ENCODE measurements at places on chromosomes 6 and 20.

DNA sequence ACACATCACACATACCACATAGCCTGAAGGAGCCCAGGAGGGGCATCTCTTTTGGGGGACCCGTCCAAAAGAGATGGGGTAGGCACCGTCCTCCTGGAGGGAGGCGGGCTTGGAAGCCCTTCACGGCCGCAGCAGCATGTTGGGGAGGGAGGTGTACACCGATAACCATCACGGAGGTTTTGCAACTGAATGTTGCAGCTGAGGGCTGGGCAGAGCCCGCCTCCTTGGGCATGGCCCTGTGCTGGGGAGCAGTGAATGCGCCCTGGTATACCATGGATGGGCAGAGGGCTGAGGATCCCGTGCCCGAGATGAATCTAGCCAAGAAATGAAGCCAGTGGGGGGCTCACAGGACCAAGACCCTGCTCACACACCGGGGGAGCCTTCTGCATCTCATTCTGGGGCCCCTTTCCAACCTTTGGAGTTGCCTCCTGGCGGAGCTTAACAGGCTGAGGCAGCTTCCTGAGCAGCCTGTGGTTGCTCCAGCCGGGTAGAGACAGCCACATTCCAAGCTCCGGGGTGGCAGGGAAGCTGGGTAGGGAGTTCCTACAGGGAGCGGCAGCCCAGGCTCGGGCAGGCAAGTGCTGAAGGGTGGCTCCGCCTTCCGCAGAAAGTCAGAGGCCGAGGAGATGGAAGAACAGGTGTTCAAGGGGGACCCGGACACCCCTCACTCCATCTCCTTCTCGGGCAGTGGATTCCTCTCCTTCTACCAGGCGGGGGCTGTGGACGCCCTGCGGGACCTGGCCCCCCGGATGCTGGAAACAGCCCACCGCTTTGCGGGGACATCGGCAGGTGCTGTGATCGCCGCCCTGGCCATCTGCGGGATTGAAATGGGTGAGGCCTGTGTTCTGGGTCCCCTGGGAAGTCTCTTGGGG is at the start of gene PNPLA1:
Gene PNPLA1, plus strand, starts transcription at position 227 of the 872 bp plus-strand sequence. Its CDS starts 400 bp downstream, at position 627.
- DNase-seq = no peak

DNA sequence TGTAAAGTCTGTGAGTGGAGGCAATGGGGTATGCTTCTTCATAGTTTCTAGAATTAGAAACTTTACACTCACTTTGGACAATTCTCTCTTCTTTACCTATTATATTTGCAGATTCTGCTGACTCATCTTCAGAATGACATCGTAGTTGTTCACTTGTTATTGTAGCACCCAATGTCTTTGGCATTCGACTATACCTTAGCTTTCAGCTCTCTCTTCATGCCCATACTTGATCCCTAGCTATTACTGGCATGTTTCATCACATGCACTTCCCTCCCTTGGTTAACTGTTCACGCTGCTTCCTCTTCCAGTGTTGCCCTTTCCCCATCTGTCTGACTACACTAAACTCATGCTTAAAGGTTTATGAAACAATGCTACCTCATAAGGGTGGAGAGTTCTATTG is 298.1 kb upstream of the TCF21 start:
- no peak for DNase-seq

DNA sequence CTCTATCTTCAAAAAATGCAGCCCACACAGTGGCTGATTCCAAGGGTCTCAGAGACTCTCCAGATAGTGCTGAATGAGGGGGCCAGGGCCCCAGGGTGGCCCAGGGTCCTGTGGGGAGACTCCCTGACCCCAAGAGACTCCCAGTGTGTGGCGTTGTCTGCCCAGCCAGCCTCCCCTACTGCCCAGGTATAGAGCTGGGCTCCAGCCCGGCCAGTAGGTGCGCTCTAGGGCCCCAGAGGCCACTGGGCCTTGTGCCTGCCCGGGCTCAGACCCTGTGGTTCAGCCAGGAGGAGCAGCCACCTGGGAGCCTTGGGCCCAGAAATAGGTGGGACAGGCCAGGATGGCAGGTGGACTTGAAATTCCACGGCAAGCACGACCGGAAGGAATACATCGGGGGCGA is 30.3 kb upstream of the GATA5 start:
- no peak for DNase-seq

GRCh38 chr6:98546376-98546775 is 288.0 kb upstream of the POU3F2 start:
- DNase-seq = no peak

- no peak for DNase-seq
Measured at GRCh38 chr20:16111172-16111832, 461.9 kb downstream of the KIF16B start.

- DNase-seq = no peak
Measured at GRCh38 chr6:165266191-165266590, 43.2 kb downstream of the C6orf118 start.

- DNase-seq = no peak
Measured at GRCh38 chr6:32445321-32445854, 5.7 kb downstream of the HLA-DRA start.

GRCh38 chr20:35207950-35208611 is 18.4 kb upstream of the MMP24 start:
- DNase-seq = peak; percentile 77

GRCh38 chr20:64145458-64146300 is 18.6 kb upstream of the MYT1 start:
- DNase-seq = peak; percentile 11

- no peak for DNase-seq
Measured at GRCh38 chr6:151071295-151071694, 168.5 kb upstream of the AKAP12 start.

DNA sequence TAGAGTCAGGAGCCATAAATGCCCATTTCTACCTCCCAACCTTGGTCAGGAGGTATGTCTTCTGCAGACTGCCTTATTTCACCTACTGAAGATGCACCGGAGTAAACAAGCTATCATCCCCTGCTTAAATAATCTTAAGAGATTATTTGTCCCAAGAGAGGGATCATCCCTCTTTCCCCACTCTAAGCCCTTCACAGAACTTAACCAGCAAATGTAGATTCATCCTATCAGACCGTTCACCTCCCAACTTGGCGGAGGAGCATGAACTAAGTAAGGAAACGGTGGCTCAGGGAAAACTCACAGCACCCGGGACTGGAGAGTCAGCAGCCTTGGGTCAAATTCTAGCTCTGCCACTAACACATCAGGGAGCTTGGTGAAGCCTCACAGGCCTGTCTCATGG is 115.3 kb downstream of the TRERF1 start:
- no peak for DNase-seq

- no peak for DNase-seq
Measured at GRCh38 chr6:101058296-101058695, 177.2 kb upstream of the ASCC3 start.

DNA sequence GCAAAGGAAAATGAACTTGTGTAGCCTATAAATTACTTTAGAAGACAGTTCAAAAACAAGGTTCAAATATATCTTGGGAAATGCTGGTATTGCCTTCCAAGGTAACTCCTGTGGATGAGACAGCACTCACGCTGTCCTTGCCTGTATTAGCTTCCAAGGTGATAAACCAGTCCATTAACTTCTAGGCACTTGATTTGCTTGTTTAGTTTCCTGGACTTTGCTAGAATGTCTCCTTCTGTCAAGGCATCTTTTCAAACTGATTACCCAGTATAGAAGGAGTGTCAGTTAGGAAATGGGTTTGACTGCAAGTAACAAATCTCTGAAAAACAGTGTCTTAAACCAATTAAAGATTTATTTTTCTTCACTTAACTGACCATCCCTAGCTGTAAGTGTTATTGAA is 103.4 kb upstream of the SLC22A23 start:
- DNase-seq = no peak

- DNase-seq = no peak
Measured at GRCh38 chr20:47189060-47189459, 167.4 kb downstream of the ZMYND8 start.

DNA sequence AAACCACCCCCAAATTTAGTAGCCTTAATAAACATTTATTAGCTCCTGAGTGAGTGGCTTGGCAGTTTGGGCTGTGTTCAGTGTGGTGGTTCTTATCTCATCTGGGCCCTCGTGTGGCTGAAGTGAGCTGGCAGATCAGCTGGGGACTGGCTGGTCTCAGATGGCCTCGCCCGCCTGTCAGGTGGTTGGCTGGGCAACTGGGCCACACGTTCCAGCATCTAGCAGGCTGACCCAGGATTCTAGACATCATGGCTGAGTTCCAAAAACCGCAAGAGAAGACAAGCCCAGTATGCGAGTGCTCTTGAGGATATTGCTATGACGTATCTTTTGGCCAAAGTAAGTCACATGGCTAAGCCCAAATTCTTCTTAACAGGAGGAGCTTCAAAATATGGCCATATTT is 28.9 kb downstream of the EIF2S2 start:
- no peak for DNase-seq

DNA sequence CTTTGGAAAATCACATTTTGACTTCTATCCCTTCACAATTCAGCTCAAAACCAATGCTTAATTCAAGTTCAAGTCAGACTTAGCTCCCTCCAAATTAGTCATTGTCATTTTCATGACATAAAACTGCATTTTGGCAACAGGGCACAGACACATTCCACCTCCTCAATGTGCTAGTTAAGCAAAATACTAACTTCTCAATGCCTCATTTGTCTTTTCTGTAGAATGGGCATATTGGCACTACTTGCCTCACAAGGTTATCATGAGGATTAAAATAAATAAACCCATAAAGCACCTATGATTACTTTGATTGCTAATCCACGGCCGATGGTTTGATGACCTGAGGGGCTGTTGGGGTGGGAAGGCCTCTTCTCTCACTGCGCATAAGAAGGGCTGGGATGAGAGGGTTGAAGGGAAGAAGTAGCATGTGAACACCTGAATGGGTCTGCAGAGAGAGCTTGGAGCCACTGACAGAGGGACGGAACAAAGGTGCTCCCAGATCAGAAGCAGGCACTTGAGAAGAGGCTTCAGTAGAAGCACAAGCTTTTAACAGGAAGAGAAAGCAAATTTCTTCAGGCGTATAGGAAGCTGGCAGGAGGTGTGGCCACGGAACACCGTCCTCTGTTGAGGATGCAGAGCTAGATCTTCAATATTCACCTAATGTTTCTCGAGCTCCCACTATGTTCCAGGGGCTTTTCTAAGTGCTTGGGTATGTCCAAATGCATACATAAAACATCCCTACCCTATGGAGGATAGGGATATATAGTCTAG is 11.7 kb upstream of the TBC1D7 start:
- no peak for DNase-seq

DNA sequence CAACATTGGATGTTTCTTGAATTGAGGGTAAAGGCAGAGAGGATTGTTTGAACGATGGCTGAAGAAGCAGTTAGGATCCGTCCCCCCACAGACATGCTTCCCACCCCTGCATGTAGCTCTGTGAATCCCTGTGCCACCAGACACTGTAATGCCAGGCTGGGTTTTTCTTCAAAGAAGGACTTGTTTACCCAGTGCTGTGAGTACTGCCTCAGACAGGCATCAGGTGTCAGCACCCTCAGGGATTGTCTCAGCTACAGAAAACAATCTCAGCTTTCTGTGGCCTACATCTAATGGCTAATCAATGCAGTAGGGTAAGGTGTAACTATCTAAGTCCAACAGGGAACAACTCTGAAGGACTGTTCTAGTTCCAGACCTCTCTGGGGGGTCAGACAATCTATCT is 853.0 kb upstream of the EPHA7 start:
- no peak for DNase-seq

DNA sequence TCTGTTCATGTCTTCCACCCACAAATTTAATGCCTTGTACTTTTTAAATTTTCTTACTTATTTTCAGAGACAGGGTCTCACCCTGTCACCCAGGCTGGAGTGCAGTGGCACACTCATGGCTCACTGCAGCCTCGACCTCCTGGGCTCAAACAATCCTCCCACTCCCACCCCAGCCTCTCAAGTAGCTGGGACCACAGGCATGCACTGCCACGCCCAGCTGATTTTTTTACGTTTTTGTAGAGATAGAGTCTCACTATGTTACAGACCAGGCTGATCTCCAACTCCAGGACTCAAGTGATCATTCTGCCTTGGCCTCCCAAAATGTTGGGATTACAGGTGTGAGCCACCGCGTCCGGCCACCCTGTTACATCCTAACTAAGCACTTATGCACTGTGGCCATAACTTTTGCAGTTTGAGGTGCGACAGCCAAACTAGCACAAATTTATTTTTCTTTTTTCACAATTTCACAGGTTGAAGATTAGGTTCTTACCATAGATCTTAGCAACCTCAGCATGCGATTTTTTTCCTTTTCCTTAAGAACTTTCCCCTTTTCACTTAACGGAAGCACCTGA is 92.1 kb downstream of the EPB41L2 start:
- no peak for DNase-seq

DNA sequence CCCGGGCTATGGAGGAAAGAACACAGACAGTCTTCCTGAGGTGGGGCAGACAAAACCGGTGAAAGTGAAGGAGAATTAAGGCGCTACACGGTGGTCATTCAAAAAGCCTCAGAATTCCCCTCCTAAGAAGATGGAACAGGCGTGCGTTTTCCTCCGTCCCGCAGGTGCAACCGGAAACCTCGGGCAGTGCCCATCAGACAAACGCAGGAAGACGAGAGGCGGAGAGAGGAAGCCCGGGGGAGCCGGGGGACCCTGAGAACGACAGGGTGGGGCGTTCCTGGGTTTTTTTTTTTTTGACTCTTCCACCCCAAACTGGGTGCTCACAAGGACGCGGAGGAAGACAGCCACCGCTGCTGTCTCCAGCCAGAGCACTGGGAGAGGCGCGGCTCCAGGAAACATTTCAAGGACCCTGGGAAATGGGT is 25.4 kb downstream of the TTLL2 start:
- DNase-seq = no peak

- DNase-seq = no peak
Measured at GRCh38 chr6:105330913-105331312, 72.0 kb downstream of the PREP start.

DNA sequence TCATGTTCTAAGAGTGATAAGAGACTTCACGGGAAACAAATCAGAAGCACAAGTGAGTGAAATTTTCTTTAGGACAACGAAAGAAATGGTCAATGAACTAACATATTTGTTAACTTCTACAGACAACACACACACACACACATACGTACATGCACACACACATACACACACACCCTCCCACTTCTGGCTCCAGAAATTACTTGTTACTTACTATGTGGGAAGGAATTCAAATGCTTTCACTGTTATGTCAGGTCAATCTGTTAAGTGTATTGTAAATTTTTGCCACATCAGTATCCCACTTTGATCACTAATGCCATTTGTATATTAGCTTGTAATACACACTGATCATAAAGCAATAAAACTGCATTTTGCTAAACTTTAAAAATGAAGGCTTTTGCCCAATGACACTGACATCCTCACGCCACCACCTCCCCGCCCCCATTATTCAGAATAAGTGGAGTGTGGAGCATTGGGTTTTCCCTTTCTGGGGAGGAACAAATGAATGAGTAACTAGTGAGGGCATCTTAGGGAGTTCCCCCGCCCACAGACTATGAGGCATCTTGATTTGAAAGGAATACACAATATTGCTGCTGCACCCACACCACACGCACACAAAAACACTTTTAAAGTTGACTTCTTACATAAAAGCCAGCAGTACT is 76.2 kb downstream of the ATXN1 start:
- DNase-seq = peak; percentile 94
